COR-L47 (cell line): ENCODE measurements at places on chromosomes 2 and 18.
A peak's percentile ranks its signal among the peaks of the same experiment; 100 is the strongest.

GRCh38 chr18:61901323-61901986 is 8.6 kb upstream of the RNF152 start:
- DNase-seq: peak; percentile 43

- DNase-seq: no peak
Measured at GRCh38 chr2:128347171-128347558, 28.5 kb upstream of the HS6ST1 start.

DNA sequence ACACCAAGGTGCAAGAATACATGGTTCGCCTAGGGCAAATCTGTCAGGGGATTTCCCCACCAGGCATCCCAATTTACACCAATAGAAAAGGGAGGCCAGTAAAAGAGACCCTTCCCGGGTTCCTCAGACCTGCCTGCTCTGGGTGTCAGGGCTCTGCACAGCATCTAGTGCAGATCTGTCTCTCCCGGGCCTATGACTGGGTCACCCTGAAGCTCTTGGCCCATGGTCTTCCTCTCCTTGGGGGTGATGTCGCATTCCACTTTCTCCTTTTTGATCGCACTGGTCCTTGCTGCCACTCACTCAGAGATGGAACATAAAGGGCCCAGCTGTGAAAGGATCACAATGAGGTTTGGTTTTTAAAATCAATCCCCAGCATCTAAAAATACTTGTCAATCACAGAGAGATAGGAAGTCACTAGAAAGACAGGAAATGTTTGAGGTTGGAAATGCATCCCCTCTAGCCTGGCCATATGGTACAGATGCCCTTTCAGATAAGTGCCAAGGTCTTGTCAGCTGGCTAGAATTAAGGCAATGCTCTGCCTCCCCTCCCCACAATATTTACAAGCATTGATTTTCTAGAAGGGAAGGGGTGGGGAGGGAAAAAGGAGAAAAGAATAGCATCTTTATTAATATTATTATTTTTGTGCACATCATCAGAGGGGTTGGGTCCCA is 34.9 kb upstream of the AFTPH start:
- DNase-seq: no peak

DNA sequence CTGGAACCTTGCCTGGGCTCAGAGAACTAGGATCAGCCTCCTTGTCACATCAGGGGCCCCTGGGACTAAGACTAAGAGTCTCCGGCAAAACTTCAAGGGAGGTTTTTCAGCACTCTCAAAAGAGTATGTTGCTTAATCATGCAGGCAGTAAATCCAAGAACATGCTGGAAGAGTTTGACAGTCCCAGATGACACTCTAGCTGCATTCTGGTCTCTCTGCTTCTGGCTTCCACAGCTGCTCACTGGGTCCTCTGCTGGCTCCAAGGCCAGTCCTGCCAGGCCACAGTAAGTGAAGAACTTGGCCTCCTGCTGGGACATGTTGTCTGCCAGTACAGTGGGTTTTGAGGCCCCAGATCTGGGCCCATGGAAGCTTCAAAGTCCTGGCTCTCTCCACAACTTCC is 45.2 kb upstream of the IL1RL1 start:
- no peak for DNase-seq

DNA sequence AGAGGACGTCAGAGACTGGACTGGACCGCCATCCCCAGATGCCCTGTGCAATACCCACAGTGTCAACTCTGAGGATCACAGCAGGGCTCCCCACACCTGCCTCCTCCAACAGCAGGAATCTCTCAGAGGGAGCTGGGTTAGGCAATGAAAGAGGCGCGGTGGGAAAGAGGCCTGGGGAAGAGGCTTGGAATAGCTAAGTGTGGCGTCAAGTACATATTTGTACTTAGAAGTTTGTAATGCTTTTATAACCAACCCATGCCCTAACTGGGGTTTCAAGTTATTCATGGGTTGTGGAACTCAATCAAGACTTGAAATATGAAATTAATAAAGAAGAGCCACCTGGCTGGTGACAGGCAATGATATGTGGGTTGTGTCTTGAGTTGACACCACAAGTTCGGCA is 28.7 kb downstream of the CYP26B1 start:
- DNase-seq: no peak

DNA sequence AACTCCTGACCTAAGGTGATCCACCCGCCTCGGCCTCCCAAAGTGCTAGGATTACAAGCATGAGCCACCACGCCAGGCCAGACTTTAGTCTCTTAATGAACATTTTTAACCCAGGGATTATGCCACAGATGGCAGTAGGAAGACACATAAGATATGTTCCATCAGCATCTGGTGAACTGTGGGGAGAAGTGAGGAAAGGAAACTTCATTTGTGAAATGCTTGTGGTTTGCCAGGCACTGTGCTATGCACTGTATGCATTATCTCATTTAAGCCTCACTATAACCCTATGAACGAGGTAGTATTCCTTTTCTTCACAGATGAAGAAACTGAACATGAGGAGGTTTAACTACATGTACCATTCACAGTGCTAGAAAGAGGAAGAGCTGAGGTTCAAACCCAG is 29.3 kb downstream of the PTRHD1 start:
- no peak for DNase-seq

DNA sequence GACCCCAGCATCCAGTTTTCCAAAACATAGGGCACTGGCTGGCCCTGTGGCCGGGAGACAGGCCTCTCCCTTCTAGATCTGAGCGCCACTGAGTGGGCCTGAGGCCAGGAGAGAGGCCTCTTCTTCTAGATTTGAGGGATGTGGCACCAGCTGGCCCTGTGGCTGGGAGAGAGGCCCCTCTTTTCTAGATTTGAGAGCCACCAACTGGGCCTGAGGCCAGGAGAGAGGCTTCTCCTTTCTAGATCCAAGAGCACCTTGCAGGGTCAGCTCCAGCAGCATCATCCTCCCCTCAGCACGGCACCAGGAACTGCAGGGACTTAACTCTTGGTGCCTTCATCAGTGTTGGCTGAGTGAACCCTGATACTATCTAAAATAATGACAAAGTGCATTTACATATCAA is 114.3 kb upstream of the ALKAL2 start:
- no peak for DNase-seq

DNA sequence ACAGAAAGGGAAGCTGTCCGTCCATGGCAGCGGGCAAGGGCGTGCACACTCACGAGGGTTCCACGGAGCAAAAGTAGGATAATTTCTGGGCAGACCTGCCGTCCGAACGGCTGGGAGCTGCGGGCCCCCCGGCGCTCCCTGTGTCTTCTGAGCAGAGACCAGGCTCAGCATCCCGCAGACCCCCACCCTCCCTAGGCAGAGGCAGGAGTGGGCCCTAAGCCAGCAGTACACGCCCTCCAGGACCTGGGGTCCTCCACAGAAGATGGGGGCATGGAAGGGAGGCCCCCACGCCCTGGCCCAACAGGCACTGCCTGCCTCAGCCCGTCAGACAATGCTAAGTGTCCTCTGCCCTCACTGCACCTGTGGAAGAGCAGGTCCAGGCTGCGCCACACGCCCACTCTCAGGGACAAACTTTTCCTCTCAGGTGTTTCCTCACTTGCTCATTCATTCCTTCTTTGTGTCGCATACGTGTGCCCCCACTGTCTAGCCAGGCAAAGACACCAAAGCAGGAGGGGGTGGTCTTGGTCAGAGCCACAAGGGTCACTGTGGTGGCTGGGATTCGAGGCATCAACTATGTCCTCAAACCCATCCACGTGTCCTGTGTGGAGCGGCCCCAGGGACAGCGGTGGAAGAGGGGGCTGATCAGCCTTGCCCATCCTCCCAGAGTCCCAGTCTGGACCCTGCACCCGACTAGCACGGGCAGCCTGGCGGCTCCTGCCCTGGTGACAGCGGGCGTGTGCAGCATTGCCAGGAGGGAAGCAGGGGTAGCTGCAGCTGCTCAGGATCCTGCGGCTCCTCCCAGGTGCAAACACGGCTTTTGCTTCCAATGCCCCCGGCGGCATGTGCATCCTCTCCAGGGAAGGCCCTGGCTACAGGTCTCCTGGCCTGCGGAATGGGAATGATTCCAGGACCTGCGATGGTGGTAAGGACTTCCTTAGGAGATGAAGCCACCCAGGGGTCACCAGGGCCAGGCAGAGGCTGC is 2.4 kb upstream of the GPC1 start:
- DNase-seq: no peak

DNA sequence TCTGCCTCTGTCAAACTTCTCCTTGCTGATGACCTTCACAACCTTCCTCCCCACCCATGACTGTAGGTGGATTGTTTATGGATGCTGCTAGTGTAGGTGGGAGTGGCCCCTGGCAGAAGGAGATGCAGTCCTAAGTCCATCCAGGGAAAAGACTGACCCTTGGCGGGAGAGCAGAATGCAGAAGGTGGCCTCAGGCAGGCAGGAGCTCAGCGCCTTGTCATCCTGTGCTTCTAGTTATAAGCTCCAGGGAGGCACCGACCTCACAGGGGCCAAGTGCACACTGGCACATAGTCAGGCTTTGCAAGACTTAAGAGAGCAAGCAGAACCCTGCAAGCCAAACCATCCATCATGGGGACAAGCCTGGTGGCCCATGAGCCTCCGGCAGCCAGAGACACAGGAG is 74.4 kb downstream of the CAPN13 start:
- DNase-seq: no peak

GRCh38 chr2:171956135-171956825 is 34.0 kb downstream of the HAT1 start:
- no peak for DNase-seq

DNA sequence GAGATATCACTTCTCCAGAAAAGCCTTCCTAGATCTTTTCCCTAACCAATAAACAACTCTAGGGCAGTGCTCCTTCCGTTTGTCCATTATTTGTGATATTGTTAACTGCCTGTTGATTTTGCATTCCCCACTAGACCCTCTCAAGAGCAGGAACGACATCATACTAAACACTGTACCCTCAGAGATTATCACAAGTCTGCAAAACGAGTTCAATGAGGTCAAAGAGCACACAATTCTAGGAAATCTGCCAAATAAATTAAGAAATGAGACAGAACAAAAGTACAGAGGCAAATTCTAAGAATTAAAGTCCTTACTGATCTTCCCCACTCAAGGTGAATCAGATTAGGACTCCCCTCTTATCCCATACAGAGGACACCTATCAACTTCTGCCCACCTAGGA is 7.6 kb downstream of the RTTN start:
- DNase-seq: no peak

DNA sequence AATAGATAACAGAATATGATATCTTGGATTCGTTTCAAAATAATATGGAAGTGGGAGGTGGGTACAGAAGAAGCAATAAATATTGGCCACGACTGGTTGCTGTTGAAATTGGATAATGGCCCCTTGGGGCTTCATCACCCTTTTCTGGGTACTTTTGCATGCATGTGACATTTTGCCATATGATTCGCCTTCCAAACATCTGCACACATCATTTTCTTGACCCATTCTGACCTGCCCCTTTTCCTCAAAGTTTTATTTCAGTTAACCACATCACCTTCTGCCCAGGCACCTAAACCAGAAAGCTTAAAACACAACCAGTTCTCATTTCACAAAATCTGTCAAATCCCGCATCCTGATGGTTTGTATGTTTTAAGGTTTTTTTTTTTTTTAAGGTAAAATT is 116.7 kb upstream of the AGAP1 start:
- no peak for DNase-seq

DNA sequence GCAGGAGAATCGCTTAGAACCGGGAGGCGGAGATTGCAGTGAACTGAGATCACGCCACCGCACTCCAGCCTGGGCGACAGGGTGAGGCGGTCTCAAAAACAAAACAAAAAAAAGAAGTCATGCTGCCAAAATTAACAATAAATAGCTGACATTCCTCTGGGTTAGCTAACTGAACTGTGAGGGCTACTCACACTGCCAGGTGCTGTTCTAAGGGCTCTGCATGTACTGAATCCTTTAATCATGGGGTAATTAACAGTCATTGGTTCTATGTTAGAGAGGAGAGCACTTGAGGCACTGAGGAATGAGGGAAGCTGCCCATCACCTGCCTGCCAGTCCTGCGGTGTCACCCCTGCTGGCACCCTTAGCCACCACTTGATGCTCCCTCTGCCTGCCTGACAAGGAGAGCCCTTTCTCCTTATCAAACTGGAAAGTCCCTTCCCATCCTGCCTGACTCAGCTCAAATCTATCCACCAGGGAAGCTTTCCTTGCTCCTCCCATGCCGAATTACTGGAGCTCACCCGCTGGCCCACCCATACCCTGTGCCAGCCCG is 73.0 kb upstream of the RIOK3 start:
- DNase-seq: no peak

DNA sequence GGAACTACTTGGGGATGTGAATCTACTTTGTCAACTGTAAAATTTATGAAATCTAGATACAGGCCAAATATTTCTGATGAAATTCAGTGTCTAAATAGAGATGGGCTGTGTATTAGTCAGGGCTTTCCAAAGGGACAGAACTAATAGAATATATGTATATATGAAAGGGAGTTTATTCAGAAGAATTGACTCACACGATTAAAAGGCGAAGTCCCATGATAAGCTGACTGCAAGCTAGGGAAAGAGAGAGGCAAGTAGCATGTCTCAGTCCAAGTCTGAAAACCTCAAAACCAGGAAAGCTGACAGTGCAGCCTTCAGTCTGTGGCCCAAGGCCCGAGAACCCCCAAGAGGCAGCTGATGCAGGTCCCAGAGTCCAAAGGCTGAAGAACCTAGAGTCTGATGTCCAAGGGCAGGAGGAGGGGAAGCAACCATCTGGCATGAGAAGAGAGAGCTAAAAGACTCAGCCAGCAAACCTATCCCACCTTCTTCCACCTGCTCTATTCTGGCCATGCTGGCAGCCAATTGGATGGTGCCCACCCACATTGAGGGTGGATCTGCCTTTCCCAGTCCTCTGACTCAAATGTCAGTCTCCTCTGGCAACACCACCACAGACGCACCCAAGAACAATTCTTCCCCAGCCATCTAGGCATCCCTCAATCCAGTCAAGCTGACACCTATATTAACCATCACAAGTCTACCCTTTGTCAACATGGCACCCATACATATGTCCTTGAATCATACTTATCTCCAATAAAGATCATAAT is 29.3 kb upstream of the MEX3C start:
- no peak for DNase-seq

DNA sequence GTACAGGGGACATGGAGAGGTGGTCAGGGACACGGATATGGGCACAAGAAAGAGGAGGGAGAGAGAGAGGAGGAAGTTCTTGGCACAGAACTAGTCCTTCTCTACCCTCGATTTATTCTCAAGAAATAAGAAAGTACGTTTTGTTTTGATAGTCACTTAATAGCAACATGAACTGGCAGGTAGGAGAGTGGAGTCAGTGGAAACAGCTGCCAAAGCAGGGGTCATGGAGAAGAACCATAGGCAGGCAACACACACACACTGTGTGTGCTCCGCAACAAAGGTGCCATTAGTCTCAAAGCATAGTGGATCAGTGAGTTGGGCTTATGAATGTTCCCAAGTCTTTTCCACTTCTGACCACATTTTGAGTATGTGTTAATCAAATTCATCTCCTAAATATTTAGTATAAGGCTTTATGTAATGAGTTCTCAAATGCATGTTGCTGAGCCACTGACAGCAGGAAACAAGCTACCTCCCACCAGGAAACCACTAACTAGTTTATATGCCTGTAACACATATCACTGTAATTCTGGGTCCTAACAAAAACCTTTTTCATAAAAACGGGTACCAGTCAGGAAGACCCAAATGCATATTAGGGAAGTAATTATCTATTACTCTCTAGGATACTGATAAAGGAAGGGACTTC is 41.1 kb downstream of the IWS1 start:
- DNase-seq: no peak

GRCh38 chr18:22185771-22186386 is 16.5 kb downstream of the GATA6 start:
- no peak for DNase-seq
